ENCODE measurements at places on chromosomes 7 and 10.

DNA sequence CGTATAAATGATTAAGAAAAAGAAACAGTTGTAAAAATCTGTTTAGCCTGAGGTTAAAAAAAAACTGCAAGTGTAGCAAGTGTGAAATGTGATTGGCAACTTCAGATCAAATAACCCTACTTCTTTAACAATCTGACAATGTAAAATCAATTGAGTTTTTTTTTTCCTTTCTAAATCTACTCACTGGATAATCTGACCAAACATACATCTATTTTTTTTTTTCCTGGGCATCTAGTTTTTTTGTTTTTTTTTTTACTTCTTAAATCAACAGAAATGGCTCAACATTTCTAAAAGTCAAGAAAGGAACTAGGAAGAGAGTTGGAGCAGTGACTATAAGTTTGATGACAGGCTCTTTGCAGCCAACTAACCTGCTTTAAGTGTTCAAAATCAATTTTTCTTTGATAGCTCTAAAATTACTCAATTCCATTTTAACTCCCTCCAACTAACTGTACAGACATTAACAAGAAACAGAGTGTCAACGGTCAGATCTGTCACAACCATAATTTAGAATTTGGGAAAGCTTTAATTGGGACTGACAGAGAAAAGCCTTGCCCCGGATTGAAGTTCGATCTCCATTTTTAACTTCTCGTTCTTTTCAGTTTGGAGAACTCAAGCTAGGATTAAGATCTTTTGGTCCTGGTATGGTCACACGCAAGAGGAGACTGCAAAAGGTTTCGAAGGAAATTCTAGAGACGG is 1.2 kb downstream of the ARL3 start:
- no peak for DNase-seq

GRCh38 chr10:58094985-58095718 is 172.5 kb downstream of the IPMK start:
- no peak for DNase-seq

DNA sequence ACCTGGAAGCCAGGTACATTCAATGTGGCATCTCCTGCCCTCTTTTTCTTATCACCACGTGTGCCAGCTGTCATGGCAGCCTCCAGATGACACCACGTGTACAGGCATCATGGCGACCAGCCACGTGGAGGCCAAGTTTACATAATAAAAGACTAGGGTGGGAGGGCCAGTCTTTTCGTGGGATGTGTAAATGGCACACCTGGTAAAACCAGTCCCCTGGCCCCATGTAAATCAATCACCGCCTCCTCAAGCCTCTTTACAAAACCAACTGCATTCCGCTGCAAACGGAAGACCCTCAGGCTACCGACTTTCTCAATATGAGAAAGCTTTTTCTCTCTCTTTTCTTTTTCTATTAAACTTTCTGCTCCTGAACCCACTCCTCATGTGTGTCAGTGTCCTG is 65.1 kb upstream of the PHF14 start:
- DNase-seq, result no peak

DNA sequence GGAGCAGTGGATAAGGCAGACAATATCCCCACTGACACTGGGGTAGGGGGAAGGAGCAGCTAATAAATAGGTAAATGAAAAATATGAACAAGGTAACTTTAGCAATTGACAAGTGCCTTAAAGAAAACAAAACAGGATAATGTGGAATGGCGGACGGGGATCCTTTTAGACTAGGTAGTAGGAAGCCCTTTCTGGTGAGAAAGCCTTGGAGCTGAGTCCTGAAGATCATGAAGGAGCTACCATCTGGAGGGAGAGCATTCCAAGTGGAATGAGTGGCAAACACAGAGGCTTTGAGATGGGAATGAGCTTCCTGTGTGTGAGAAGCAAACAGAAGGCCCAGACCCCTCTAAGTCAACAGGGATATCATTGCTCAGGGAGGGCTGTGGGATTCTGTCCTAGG is 16.0 kb upstream of the ATXN7L1 start:
- DNase-seq, result no peak

GRCh38 chr7:74288034-74288881 is 949 bp upstream of the CLIP2 start:
- DNase-seq, result no peak

DNA sequence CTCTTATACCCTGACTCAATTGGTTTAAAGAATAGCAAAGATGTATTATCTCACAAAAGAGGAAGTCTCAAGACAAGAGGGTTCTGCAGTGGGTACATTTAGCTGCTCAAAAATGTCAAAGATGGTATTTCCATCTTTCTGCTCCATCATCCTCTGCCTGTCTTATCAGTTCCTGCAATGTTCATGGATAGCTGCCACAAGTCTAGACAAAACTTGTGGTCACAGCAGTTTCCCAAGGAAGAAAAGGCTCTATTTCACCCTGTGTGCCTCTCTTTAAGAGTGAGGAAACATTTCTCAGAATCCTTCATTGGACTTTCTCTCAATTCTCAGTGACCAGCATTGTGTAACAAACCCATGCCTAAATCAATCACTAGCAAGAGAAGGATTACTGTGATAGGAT is 634.2 kb upstream of the AUTS2 start:
- no peak for DNase-seq

DNA sequence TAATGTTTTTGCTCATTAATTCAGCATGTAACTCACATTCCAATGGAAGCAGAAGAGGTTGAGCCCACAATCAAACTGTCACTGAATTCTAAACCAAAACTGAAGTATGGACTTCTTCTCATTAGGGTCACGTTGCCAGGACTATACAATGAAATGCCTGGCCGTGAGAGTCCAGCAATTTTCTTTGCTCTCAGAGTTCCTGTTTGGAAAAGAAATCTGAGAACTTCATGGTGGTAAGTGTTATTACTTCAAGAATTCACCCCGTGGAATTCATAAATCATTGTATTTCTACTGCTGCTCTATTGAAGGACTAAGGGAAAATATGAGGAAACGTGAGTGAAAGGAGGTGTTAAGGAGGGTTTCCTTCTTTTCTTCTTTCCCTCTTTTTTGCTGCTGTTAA is 441.8 kb upstream of the AKR1E2 start:
- DNase-seq, result no peak

- DNase-seq, result no peak
These were observed 78.3 kb downstream of the HHEX start for GRCh38 chr10:92768104-92768503.

- no peak for DNase-seq
These were observed 142.0 kb upstream of the NAMPT start for GRCh38 chr7:106426803-106427202.

- no peak for DNase-seq
These were observed 79.3 kb upstream of the PPP2R2D start for GRCh38 chr10:131821378-131822012.

DNA sequence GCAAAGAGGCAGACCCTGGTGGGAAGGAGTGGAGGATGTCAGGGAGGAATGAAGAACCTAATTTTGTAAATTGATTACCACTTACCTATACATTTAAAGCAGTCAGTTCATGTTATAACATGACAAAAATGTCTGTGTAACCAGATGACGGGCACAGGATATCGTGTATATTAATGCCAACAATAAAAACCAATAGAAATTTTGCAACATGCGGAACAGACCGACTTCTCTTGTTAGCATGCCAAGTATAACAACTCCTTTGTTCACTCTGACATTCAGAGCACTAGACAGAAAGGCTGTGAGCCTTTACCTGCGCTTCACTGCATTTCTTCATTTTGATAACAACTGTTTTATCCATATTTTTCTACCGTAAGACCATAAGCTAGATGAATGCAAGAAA is 29.9 kb downstream of the CDK6 start:
- no peak for DNase-seq

DNA sequence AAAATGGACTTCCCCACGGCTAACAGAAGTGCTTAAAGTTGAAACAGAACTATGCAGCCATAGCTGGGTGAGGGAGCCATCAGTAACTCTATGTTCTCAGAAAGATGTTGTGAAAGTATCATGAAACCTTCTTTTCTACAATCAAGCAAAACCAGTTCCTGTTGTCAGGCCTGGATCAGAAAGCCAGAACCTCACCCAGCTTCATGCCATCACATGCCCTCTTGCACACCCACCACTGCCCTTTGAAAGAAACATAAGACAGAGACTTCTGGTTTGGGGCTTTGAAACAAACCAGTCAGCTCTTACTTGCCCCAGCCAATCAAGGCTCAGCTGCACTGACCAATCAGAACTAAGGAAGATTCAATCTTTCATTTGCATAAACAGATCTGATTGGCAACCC is 230.8 kb upstream of the FERD3L start:
- DNase-seq, result no peak

DNA sequence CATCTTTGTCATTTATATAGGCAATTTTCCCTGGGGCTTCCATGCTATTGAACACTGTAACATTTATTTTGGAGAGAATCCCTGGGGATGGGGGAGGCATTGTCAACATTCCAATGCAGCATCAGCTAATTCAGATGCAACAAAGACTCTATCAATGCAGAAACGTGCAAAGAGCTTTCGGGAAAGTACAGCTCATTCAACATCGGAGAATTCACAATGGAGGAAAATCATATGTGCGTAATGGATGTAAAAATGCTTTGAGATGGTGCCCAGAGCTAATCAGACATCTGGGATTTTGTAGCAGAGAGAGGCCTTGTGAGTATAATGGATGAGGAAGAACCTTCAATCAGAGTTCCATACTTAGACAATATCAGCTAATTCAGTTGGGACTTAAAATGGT is 28.3 kb upstream of the FIS1 start:
- DNase-seq, result no peak

DNA sequence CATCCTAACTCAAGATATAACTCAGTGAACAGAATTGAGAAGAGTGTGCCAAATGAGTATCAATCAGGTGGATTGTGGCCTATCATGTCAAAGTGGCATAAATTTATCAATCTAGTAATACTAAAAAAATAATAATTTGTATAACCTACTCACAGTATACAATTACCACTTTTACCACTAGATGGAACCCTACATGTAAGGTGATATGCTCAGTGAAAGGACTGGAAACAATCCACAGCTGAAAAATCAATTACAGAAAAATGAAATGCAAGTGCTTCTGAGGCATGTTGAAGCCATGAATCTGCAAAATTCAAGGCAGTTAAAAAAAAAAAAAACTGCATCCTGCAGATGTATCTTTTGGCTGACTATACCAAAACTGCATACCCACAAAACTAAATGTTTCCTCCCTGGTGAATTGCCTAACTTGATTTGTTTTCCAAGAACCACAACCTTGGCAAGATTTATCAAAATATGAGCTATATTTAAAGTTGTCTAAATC is 13.9 kb downstream of the ARHGAP19 start:
- DNase-seq, result no peak

DNA sequence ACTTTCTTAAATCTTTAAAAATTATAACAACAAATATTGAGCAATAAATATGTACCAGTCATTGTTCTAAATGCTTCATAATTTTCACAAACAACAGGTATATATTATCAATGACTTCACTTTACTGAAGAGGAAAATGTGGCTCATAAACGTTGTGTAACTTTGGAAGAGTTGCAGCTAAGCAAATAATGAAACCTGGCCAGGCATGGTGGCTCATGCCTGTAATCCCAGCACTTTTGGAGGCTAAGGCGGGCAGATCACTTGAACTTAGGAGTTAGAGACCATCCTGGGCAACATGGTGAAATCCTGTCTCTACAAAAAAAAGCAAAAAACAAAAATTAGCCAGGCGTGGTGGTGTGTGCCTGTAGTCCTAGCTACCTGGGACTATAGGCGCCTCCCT is 71.9 kb upstream of the AMPH start:
- DNase-seq, result no peak

- DNase-seq, result no peak
These were observed 8.8 kb downstream of the ZFAND2A start for GRCh38 chr7:1151156-1151555.

DNA sequence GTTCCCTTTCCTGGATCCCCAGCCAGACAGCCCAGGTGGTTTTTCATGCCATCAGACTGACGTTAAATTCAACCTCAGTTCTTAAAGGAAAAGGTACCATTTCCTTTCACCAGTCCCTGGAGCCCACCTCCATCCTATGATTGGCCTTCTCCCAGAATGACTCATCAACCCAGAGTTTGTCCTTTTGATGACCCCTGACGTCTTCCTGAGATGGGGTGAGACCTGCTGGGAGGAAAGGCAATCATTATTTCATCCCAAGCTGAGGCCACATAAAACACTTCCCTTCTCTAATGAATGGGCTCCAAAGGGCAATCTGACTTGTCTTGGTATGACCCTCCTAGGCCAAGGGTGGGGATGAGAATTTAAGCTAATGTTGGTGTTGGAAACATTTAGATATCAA is 750.7 kb downstream of the SUGCT start:
- no peak for DNase-seq

DNA sequence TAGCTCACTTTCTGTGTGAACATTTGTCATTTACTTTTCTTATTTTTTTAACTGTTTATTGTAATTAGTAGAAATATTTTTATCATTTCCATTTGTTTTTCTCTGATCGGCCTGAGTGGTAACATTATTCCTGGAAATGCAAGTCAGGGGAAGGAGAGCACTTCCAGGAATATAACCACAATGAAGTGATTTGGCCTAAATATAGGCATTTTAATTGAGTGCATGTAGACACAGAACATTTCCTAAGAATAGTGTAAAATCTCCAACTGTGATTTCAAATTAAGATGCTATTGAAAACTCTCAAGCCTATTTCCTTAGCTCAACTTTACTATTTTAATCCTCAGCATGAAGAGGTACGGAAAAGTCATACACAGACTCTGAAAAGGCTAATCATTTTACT is 86.5 kb upstream of the SKAP2 start:
- DNase-seq, result no peak

- DNase-seq, result no peak
These were observed 441.3 kb upstream of the MKI67 start for GRCh38 chr10:128567551-128567950.

- no peak for DNase-seq
These were observed 655.6 kb downstream of the SORCS1 start for GRCh38 chr10:106508950-106509349.

All from CD4-positive, alpha-beta T cell treated with Interferon alpha-2 for 1 hour (primary cell).